Urothelium cell line (cell line): ENCODE measurements at places on chromosomes 1 and 21.

GRCh38 chr1:195970209-195970608 is 638.0 kb downstream of the KCNT2 start:
- DNase-seq, result no peak

DNA sequence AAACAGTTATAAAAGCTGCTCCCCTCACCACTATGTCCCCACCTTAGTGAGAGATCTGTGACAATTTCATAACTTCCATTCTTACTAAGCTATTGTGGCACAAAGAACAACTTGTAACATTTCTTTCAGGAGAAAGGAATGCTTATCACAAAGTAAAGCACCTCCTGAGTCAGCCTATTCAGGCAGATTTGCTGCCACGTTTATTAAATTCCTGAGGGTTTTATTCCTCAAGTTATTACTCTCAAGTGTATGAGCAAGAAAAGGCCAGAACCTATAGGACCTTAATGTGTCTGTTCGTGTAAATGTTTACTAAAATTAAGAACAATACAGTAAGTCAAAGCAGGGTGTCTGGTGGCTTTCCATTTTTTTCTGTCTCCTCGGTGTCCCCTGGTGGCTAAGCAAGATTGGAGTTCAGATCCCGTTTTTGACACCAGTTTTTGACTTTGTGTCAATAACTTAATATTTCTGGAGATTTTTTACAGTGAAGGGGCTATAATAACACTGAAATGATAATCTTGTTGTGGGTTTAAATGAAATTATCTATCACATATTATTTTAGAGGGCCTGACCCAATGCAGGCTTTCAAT is 1539.6 kb downstream of the BRINP3 start:
- DNase-seq, result no peak

- DNase-seq, result no peak
Measured at GRCh38 chr1:149993764-149994163, 16.8 kb downstream of the OTUD7B start.

DNA sequence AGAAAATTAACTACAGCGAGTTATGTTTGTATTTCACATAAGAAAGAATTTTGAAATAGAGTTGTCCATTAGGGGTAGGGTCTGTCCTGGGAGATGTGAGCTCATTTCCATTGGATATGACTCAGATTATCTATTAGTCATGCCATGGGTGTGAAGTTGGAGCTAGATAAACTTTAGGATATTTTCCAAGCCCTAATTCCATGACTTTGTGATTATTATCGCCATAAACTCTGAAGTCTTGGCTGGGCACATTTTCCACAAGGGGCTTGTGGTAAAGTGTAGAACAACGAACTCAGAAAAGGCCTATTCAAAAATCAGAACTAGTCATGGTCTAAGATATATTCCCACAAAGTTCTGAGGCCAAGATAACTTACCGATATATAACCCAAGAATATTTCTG is 396.6 kb downstream of the DPYD start:
- DNase-seq, result no peak

GRCh38 chr1:58264462-58264861 is 282.1 kb downstream of the OMA1 start:
- no peak for DNase-seq

DNA sequence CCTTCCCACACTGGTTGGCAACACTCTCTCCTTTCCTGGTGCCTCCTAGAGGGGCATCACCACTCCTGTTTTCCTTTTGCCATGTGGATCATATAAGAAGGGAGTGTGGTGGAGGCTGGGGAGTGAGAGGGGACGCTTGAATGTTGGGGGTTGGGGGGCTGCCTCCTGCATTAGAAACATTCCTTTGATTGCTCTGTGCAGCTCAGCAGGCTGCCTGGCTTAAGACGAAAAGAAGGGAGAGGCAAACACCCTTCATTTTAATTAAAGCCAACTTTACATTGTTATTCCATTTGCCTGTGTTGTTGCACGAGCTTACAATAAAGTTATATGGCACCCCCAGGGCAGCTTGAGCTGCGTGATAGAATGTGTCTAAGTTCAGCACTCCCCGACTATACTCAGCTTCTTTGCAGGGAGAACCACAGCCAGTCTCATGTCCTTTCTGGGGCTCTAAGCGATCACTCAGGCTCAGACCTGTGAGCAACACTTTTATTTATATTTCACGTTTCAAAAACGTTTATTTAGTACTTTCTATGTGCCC is 57.4 kb downstream of the FOXD2 start:
- DNase-seq, result no peak

GRCh38 chr1:119075614-119076013 is 64.8 kb downstream of the WARS2 start:
- DNase-seq, result no peak

DNA sequence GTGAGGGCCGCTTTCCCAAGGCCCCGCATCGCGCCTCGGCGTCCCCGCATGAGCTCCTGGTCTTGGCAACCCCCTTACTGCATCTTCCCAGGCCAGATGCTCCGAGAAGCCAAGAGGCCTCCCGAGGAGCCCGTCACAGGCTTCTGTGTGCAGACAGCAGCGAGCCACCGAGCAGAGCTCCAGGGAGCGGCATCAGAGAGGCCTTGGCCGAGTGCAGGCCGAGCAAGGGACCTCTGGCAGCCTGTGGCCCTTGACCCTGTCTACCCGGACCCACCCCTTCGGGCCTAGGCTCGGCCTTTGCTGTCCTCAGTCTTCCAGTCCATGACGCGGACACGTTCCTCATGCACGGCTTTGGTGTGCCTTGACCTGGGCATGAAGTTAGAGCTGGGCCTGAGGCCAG is 63.5 kb downstream of the MORN1 start:
- DNase-seq, result no peak

DNA sequence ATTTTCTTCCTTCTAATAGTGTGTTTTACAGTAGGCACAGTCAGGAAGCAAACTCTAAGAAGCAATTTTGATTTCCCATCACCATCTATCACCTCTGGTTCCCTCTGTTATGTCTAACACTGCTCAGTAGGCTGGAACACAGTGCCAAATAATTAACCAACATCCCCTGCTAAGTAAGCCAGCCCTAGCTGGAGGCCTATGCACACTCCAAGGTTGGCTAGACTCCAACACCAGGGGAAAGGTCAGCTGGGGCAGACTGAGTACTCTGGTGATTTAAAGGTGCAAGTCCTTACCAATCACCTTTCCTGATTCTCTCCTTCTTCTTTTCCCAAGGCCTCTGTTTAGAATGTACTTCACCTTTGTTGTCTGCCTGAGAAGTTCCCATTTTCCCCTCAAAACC is 46.5 kb upstream of the BEND5 start:
- no peak for DNase-seq

DNA sequence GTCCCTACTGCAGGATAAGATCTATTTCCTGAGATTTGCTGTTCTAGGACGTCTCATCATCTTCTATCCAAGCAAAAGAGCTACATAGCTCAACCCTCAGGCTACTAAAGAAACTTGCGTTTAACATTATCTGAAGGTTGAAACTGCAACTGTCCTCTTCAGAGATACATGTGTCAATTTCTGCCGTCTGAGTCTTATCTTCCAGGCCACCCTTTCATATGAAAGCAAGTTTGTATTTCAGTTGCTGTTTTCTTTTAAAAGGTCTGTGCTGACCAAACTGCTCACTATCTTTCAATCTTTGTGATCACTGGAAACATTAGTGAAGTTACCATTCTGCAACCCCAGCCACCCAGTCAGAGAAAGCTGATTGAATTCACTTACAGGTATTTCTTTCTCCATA is 108.6 kb upstream of the RAB3GAP2 start:
- DNase-seq, result no peak

GRCh38 chr1:52906135-52906603 is 15.4 kb downstream of the ECHDC2 start:
- no peak for DNase-seq
